ENCODE measurements at places on chromosomes 11 and 22.
A peak's percentile ranks its signal among the peaks of the same experiment; 100 is the strongest.

GRCh38 chr22:23177197-23177596, 3.1 kb upstream of the BCR start:
- peak; percentile 43 for DNase-seq

GRCh38 chr11:46759196-46759595, 40.2 kb downstream of the F2 start:
- no peak for DNase-seq

DNA sequence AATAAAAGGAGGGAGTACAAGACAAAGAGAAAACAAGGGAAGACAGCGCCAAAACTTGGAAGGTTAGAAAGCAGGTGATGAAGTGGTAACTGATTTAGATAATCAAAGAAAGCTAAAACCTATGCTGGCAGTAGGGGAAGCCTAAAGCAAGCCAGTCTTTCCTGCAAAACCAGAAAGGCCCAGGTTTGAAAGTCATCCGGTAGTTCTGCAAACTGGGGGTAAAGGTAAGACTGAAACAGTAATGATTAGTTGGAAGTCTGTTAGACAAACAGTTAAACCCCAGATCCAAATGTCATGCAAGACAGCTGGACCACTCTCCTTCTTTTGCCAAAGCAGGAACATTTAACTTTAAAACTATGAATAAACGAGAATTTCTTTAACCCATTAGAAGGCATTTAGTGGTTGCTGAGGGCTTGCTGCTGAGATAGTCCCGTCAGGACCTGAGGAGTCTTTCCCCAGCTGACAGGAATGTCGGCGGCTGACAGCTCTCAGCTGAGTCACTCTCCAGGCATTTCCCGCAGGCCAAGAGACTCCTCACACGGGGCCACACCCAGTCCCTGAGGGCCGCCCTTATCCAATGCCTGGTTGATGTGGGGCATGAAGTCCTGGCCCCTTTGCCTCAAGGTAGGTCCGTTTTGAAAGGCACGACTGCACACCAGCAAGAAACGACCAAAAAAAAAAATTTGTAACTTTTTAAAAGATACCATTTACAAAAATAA, 36.3 kb upstream of the CFAP300 start:
- DNase-seq: no peak

- no peak for DNase-seq
Observed at GRCh38 chr11:92008249-92008648, 216.4 kb upstream of the FAT3 start.

DNA sequence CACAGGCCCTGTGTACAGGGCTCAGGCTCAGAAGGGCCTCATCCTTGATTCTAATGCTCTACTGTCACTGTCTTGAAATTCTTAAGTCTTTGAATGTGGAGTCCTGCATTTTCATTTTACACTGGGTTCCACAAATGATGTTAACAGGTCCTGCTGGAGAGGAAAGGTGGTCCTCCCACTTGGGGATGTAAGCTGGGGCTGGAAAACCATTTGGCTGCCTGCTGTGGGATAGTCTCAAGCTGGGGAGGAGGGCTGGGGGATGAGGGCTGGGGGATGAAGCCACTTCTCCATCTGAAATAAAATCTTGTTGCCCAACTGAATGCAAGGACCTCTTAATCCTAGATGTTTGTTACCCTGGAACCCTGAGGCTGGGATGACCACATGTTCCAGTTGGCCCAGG, 423.0 kb downstream of the TENM4 start:
- DNase-seq: no peak

GRCh38 chr22:29683536-29683935, 36.3 kb upstream of the CABP7 start:
- DNase-seq: no peak

Measured in Kasumi-1 (cell line).